ENCODE measurements at places on chromosomes 6 and 20. TPM values are rescaled to one million over a fixed set of nuclear protein-coding genes. Genes with fewer than 3 reads are reported as not detected.
A peak's percentile ranks its signal among the peaks of the same experiment; 100 is the strongest.

- no peaks in the 10 kb centered on the region for H3K27me3 ChIP-seq
- H3K4me3 ChIP-seq, result no peak overlapping the region
- no peak overlapping the region for H3K27ac ChIP-seq
Measured at GRCh38 chr6:8803181-8803760, 367.9 kb upstream of the SLC35B3 start.

SEL1L2 gene
- not detected for total RNA-seq

KCNK16 gene
- not detected for total RNA-seq

DNA sequence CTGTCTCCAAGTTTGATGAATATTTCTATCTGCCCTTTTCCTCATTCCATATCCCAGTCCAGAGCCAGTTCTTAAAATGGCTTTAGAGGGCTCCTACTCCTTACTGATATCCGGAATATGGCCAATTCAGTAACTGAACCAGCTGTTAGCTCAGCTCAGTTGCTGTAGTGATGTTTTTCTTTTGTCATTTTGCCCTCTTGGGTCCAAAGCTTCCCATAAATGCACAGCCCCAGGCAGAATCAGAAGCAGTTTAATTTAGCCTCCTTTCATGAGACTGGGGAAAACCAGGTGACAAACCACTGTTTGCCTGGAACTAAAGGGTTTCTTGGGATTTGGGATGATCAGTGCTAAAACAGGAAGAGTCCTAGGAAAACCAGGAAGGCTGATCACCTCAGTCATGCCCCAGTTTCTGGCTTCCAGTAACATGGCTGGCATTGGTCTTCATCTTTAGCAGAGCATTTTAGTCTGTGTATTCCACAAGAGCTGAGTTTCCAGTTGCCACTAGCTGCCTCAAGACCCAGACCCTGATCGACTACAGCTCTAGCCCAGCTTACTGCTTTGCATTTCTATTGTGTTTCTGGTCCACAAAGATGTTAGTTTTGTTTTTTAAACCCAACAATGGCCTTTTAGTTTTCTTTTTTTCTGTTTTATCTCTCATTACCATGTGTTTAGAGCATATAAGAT is 40.6 kb upstream of the REV3L start:
- peaks cover 22% of the 10 kb centered on the region for H3K4me1 ChIP-seq
- no peaks in the 10 kb centered on the region for H3K27me3 ChIP-seq
- H3K36me3 ChIP-seq, result no peaks in the 10 kb centered on the region
- no peak for DNase-seq
- no peak overlapping the region for H3K27ac ChIP-seq

GLP1R gene
- total RNA-seq, result not detected

- H3K27me3 ChIP-seq, result peaks cover 11% of the 10 kb centered on the region
- no peak for DNase-seq
- H3K4me1 ChIP-seq, result no peaks in the 10 kb centered on the region
Measured at GRCh38 chr20:561437-562231, 18.0 kb upstream of the CSNK2A1 start.

- peaks cover 6% of the 10 kb centered on the region for H3K36me3 ChIP-seq
- H3K4me3 ChIP-seq, result no peak overlapping the region
- no peaks in the 10 kb centered on the region for H3K27me3 ChIP-seq
- no peak overlapping the region for H3K27ac ChIP-seq
- peaks cover 5% of the 10 kb centered on the region for H3K4me1 ChIP-seq
Measured at GRCh38 chr6:24689964-24690363, 23.1 kb downstream of the ACOT13 start.

CFAP206 gene
- total RNA-seq, result not detected

ENPP1 gene
- total RNA-seq, result 1.0 TPM

LRRN4 gene
- not detected for total RNA-seq

- peaks cover 24% of the 10 kb centered on the region for H3K36me3 ChIP-seq
- no peak overlapping the region for H3K27ac ChIP-seq
- no peak for DNase-seq
- no peaks in the 10 kb centered on the region for H3K4me1 ChIP-seq
- H3K27me3 ChIP-seq, result no peaks in the 10 kb centered on the region
- H3K4me3 ChIP-seq, result no peak overlapping the region
Measured at GRCh38 chr6:121210943-121211342, 123.3 kb downstream of the TBC1D32 start.

GRCh38 chr20:35489717-35490116 is 34.3 kb downstream of the CEP250 start:
- peak overlapping the region; percentile 97 for H3K4me3 ChIP-seq
- DNase-seq, result no peak
- H3K27me3 ChIP-seq, result no peaks in the 10 kb centered on the region
- H3K4me1 ChIP-seq, result peaks cover 50% of the 10 kb centered on the region

BFSP1 gene
- 0.14 TPM for total RNA-seq

- H3K27ac ChIP-seq, result peak overlapping the region; percentile 79
- no peaks in the 10 kb centered on the region for H3K36me3 ChIP-seq
- no peaks in the 10 kb centered on the region for H3K27me3 ChIP-seq
- H3K4me1 ChIP-seq, result peaks cover 39% of the 10 kb centered on the region
Measured at GRCh38 chr6:63352069-63352543, 32.3 kb upstream of the LGSN start.

- no peaks in the 10 kb centered on the region for H3K36me3 ChIP-seq
- peaks cover 30% of the 10 kb centered on the region for H3K4me1 ChIP-seq
- H3K27me3 ChIP-seq, result no peaks in the 10 kb centered on the region
- H3K4me3 ChIP-seq, result no peak overlapping the region
- DNase-seq, result no peak
Measured at GRCh38 chr6:143692696-143693095, 14.9 kb downstream of the PHACTR2 start.

DNA sequence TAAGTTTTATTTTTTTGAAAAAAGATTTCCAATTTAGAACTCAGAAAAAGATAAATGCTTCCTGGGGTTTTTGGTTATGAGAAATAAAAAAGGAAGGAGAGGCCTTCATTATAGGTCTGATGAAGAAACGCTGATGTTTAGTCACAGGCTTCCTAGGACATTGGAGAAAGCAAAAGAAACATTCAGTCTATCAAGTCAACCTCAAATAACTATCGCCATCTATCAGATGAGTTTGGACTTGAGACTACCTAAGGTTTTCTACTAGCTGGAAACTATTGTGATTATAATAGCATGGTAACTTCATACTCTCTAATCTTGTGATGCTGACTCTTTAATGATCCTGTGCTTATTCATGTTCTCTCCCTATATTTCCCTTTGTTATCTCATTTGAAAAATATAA is 171.3 kb downstream of the TPBG start:
- no peak for DNase-seq
- H3K27ac ChIP-seq, result no peak overlapping the region
- no peak overlapping the region for H3K4me3 ChIP-seq

UNC5CL gene
- 5.0 TPM for total RNA-seq

LHFPL5 gene
- not detected for total RNA-seq

DNA sequence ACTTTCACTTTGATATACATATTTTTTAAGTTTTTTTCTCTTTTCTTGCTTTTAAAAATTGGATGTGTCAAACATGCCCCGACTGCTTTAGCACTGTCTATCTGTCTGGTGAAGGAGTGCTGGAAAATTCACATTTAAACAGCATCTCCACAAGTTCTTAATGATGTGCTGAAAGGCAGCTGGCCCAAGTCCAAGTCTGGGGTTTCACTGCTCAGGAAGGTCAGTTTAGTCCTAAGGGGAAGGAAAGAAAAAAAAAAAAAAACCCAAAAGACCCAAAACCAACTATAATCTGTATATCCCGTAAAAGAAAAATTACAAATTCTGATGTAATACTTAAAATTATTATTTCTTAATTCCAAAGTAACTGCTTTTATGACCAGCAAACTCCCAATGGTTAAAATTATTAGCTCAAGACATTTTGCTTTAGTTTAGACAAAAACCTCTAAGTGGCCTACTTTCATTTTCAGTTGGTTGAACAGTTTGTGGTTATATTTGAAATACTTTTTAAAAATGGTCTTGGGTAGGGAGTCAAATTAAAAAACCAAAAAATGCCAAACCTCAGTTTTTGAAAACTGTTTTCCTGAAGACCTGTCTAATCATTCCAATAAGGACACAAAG is 79.5 kb upstream of the PREP start:
- peaks cover 30% of the 10 kb centered on the region for H3K4me1 ChIP-seq
- H3K36me3 ChIP-seq, result peaks cover 7% of the 10 kb centered on the region
- H3K4me3 ChIP-seq, result peak overlapping the region; percentile 83
- H3K27ac ChIP-seq, result peak overlapping the region; percentile 77
